ENCODE measurements at places on chromosomes 12 and 14.

GRCh38 chr12:122201381-122201780 is 2.1 kb upstream of the B3GNT4 start:
- no peak for DNase-seq

DNA sequence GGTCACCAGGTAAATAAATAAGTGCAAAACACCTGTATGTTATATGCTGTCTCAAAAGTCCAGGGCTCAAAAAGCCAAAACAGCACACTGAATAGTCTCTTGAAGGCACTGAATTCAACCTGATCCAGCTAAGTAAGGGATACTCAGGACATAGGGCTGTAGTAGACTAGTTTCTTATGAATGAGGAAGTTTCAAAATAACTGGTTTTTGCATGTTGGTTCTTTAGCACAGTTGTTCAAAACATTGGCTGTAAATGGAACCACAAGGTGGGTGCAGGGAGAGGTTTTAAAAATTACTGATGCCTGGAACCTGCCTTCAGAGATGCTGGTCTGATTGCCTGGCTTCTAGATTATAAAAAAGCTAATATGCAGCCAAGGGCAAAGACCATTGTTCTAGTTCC is 34.1 kb downstream of the NDUFA12 start:
- DNase-seq: no peak

GRCh38 chr12:8156845-8157244 is at the start of gene ZNF705A:
TSS of gene ZNF705A (plus strand) at chr12:8157015. CDS start at chr12:8172626, 15,611 bp downstream.
- DNase-seq: no peak

GRCh38 chr14:59634617-59635016 is 58.0 kb upstream of the CCDC175 start:
- DNase-seq: no peak

DNA sequence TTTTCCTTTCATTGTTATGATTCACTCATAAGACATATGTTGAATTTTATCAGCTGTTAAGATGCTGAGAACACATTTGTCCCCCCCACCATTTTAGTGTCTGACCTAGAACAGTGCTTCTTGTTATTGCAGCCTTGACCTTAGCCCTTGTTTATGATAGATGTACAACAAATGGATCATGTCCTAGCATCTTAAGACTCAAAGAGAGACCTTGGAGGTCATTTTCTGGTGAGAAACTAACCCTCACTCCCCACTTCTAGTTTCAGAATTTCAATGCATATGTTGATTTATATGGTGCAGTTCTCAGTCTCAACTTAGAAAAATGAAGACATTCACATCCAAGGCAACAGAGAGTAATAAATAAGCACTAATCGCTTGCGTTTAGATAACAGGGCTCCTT is 391.2 kb downstream of the AEBP2 start:
- DNase-seq: peak; percentile 37

DNA sequence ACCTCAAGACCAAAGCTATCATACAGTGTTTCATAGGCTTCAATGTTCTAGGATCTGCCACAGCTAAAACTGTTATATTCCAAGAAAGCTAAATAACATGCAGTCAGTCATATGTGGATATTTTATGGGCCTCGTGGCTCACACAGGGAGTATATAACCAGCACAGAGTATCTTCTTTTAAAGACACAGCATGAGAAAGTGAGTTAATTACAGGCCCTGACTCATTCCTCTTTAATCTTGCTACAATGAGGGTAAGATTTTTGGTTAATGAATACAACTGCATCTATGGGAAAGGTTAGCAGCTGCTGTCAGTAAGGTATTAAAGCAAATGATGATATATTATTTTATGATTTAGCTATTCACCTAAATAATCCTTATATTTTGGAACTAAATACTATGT is 111.0 kb downstream of the TRAFD1 start:
- no peak for DNase-seq

GRCh38 chr12:31326736-31327659 is 1.0 kb upstream of the SINHCAF start:
- DNase-seq: no peak

GRCh38 chr12:111312016-111312415 is 56.9 kb downstream of the PHETA1 start:
- DNase-seq: no peak

DNA sequence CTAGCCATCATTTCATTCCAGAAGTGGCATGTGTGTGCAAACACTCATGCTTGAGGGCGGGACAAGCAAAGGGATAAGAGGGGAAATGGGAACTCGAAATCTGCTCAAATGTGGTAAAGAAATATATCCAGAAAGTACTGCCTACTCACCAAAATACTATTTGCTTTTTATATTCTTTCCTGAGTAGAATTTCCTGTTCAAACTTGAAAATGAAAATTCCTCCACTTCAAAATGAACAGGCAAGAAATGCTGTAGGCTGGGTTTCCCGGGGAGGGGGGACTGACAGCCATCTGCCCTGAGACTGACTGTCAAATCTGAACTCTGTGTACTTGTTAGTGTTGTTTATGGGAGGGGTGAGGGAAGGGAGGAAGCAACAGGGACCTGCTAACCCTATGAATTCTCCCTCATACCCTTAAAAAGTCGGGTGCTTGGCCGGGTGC is 34.6 kb downstream of the NTF3 start:
- no peak for DNase-seq

DNA sequence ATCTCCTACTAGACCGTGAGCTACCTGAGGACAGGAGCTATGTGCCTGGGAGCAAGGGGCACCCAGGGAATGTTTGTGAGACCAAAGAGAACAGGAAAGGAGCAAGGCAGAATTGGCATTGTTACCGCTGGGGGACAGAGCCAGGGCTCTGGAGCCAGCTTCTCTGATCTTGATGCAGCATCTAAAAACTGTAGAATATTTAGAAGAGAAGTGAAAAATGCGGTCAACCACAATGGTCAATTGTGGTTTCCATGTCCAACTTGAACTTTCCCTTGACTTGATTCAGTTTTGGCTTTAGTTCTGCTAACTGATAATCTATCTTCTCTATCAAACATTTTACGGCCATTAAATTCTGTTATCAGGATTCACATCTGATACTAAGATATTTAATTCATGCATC is 201.2 kb downstream of the ANO4 start:
- no peak for DNase-seq

- DNase-seq: no peak
Observed at GRCh38 chr14:68971411-68972035, 7.6 kb downstream of the ACTN1 start.

GRCh38 chr12:65834146-65834935 is 10.1 kb downstream of the HMGA2 start:
- DNase-seq: no peak

DNA sequence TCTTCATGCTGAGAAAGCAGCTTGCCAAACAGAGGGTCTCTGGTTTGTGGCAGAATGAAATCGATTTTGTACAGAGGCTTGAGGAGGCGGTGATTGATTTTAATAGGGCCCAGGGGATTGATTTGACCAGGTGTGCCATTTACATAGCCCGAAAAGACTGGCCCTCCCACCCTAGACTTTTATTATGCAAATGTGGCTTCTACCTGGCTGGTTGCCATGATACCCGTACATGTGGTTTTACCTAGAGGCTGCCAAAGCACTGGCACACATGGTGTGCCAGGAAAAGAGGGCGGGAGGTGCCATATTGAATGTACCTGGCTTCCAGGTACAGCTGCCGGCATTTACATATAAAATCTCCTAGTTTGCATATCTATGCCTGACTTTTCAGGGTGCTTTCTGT is 18.0 kb upstream of the GUCY2C start:
- no peak for DNase-seq

DNA sequence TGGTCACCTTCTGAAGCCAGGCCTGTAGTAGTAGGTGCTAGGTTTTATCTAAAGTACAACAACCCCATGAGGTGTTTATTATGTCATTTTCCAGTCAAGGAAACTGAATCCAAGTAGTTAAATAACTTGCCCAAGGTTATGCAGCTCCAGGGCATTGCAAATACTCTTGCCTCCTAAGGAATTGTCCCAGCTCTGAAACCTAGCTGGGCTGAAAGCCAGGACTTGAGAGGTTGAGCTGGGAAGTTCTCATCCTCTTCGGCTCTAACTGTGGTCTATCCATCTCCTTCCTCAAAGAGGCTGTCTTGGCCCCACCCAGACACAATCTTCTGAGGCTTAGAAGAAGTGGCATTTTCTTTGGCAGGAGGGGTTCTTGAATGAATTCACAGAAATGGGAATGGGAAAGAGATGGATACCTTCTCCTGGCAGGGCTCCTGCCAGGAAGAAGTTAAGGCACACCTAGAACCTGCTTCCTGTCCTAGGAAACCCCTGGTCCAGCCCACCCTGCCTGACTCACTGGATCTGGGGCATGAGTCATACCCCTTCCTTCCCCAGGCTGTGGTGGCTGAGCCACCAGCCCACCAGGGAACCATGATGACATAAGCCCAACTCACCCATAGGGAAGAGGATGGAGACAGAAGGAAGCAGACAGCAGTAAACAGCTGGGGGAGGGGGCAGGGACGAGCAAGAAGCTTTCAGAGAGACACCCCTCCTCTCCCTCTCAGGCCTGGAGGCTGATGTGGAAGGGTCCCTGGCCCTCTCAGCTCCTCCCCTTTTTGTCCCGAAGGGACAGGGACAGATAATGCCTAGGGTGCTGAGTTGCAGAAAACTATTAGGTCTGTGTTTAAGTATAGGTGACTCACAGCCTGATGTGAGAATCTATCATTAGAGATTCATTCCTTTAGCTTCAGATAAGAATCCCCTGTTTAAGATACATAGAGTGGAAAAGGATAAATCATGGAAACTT is 2.1 kb upstream of the PLEK2 start:
- peak; percentile 37 for DNase-seq

DNA sequence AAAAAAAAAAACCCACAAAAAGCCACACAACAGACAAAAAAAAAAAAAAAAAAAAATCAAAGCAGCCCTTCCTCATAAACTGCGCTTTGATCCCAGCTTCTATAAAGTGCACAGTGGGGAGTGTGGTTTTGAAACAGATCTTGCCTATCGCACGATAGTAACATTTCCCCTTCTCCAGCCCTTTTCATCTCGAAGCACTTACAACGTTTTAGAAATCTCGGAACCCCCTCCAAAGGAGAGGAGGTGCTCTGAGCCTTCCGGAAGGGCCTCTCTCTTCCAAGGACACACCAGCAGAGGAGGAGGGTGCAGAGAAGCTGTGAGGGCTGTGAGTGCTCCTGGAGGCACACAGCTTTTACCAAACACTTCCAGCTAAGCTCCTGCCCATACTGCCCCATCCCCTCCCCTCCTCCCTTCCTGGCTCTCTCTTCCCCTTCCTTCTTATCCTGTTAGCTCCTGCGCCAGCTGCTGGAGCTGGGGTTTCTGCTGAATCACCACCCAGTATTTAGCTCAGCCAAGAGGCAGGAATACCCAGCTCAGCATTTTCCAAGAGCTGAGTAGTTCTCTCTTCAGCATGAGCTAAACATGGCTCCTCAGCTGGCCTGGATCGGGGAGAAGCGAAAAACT is 28.4 kb downstream of the SLC7A8 start:
- no peak for DNase-seq

Measured in activated CD4-positive, alpha-beta T cell treated with anti-CD3 and anti-CD28 coated beads, Interleukin-10, Interleukin-2, amounts not matched to agents 100 ng/mL and 50 ng/mL, durations not matched to agents 16 hours and 8 hours (primary cell).